ENCODE measurements at places on chromosomes 2 and 18.

GRCh38 chr2:191927991-191928390, 81.1 kb upstream of the CAVIN2 start:
- no peak for DNase-seq

- no peak for DNase-seq
Observed at GRCh38 chr18:6595666-6596065, 133.8 kb upstream of the ARHGAP28 start.

GRCh38 chr18:73258375-73259087, 390.7 kb upstream of the NETO1 start:
- DNase-seq, result no peak

- DNase-seq, result no peak
Observed at GRCh38 chr2:207040696-207041095, 101.4 kb downstream of the CPO start.

DNA sequence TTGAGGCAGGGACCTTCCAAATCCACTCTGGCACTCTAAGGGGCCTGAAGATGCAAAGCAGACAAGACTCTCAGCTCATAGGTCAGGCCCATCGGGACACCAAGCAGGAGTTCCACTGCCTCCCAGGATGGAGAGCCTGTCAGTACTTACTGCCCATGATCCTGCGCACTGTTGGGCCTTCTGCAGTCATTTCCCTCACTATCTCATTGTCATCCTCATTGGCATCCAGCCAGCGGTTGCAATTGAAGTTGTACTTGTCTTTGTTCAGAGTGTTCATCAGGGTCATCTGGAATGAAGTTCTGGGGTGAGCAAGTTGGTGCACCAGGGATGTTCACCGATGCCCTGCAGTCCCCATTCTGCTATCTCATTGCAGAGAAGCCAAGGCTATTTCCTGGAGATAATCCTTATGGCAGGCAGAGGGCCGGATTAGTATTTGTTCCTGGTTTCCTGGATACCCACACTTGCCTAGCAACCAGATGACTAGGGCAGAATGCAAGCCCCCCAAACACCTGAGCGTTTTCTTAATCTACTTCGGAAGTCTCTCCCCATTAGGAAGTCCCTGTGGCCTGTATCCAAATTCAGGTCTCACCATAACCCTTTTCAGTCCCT, 65.1 kb downstream of the LOXHD1 start:
- no peak for DNase-seq

GRCh38 chr2:116718451-116718850, 1096.0 kb upstream of the DDX18 start:
- DNase-seq, result no peak

GRCh38 chr2:150097901-150098531, 389.5 kb downstream of the RND3 start:
- no peak for DNase-seq

- DNase-seq, result no peak
Observed at GRCh38 chr18:4358618-4359017, 96.5 kb downstream of the DLGAP1 start.

GRCh38 chr2:88060907-88061275, 5.3 kb upstream of the KRCC1 start:
- DNase-seq, result no peak

GRCh38 chr2:232502511-232502910, 14.9 kb upstream of the ECEL1 start:
- DNase-seq, result no peak

DNA sequence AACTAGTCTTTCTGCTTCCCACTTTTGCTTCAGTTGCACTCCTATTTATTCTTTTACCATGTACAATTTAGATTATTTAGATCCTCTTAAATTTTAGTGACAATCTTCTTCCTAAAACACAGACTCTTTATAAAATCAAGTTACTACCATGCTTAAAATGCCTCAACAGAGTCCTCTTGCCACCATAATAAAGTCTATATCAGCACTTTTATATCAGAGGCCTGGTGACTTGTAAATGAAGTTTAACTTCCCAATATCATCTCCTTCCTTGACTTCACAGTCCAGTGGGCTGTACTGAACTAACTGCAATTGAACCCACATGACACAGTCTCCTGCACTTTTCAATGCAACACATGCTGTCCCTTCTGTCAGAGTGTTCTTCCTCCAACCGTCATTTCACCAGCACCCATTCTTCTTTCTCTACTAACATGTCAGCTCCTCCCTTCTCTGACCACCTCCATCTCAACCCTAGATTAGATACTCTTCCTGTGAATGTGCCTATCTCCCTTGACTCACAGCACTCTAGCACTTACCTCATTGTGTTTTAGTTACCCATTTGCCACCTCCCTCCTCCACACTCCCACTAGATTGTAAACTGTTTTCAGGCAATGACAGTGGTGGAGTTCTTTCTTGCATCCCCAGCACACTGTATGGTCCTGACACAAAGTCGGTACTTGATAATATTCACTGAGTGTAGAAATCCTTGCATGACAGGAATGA, 414.9 kb downstream of the SATB2 start:
- DNase-seq, result no peak

DNA sequence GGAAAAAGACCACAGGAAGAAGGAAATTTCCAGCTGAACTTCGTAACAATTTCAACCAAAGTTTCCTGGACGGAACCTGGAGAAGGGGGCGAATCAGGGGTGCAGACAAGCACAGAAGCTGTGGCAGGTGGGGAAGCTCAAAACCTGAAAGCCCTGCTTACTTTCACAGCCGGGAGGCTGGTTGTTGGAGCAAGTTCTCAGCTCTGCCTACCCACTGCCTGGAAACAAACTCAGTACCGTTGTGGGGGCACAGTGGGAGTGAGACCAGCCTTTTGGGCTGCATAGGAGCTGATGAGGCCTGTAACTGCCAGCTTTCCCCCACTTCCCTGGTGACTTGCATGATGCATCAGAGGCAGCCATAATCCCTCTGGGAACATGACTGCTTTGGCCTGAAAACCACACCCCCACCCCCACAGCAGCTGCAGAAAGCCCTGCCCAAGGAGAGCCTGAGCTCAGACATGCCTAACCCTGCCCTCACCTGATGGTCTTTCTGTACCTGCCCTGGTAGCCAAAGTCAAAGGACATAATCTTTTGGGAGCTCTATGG, 207.0 kb upstream of the VWC2L start:
- DNase-seq, result no peak

DNA sequence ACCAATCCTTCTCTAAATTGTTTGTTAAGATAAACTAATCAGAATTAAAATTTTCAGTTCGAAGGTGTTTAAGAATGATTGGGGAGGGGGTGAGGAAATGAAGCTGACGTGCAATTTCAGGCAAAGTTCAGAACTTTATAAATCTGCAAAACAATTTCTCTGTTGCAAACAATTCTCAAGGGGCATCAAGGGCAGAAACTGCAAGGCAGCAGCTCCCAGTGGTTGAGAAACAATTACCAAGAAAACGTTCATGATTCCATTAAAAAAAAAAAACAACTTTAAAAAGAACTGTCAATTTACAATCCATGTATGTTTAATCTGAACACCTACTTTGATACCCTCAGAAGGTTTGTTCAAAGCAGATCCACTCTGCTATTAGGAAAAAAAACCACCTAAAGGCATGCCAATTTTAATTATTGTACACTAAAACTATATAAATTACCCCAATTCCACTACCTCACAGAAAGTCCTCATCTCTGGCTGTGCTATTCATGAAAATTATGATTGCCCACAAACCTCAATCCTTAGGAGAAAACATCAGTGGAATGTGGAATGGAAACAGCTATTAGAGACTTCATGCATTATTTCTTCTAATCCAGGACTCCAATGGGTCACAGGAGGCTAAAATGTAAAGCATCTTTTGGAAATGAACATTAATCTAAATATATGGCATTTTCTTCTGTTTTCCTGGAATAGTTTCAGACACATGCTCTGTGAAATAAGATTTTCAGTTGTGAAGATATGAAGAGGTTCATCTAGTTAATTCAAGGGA, 119.9 kb upstream of the ACVR1C start:
- DNase-seq, result no peak

- no peak for DNase-seq
Observed at GRCh38 chr18:22342625-22343024, 75.1 kb downstream of the CTAGE1 start.

DNA sequence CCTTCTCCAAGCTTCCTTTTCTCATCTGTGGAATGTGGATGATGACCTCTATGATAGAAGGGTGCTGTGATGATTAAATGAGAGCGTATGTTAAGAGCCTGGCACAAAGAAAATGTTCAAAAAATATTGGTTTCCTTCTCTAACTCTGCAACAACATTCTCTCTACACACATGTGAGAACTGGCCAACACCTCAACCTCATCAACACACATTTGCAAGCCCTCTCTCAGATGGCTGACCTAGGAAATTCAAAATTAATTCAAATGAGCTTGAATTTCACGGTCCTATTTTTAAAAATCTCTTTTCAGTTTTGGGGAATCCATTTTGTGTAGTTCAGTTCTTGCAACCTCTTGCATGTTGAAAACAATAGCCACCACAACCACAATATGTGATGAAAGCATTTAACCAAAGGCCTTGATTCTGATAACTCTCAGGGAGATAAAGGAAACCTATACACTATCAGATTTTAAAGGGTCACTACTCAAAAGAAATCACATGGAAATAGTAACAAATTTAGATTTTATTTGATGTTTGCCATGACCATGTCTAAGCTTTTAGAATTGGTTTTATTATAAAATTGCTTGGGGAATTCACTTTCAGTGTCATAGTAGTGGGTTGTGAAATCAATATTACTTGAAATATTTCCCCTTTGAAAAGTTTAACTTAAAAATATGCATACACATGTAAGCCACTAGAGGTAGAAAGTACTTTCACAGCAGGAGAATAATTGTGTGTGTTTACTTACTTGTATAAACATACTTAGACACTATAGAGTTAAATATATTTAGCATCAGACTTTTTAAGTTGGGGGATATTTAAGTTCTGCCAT, 16.6 kb upstream of the NABP1 start:
- no peak for DNase-seq

GRCh38 chr18:58951986-58952702, 87.5 kb downstream of the ZNF532 start:
- no peak for DNase-seq

GRCh38 chr18:49811151-49811938, 2.0 kb downstream of the ACAA2 start:
- no peak for DNase-seq

DNA sequence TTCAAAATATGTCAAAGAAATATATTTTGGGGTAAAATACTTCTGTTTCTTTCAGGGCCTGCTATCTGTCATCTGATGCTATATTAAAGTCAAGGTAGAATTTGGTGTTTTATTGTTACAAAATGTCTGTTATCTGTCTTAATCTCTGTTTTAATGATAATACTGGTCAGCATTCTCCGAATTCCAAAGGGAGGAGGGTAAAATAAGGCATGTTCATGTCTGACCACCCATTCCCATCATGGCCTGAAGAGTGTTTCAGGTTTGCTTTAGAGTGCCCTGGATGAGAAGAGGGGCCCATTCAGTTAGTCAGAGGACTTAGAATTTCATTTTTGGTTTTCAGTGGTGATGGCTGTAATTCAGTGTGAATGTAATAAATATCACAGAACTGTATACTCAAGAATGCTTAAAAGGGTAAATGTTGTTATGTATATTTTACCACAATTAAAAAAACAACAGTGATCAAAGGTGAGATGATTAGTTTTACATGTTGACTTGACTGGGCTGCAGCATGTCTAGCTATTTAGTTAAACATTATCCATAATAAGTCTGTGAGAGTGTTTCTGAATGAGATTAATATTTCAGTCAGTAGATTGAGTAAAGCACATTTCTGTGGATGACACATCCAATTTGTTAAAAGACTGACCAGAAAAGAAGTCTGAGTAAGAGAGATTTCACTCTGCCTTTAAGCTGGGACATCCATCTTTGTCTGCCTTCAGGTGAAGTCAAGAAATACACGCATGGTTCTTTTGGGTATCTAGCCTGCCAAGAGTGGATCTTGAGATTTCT, 467.9 kb upstream of the SYT4 start:
- no peak for DNase-seq

DNA sequence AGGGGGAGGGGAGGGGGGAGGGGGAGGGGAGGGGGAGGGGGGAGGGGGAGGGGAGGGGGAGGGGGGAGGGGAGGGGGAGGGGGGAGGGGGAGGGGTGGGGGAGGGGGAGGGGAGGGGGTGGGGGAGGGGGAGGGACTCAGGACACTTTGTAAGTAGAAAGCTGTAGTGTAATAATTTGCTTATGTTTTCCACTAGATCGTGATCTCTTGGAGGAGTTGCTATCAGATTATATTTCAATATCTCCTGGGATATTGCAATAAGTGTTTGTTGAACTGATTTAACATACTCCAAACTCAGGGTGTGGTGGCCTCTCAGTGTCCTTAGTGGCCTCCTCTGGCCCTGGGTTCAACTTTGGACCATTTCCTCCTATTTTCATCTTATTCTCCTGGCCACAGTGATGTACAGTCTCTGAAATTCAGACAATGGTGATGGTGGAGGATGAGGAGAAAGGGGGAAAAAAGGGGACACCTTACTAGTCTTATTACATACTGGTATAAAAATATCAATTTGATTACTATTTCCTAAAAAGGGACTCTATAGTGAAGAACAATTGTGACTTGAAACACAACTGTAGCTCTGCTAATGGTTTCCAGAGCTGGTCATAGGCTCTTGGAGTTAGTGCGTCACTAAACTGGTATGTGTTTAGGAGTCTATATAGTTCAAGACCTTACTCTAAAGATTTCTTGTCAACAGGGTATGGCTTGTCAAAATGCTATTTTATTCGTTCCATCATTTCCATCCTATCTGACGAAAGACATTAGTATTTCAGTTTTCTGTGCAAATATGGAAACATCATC, 89.6 kb downstream of the DDX1 start:
- no peak for DNase-seq

- no peak for DNase-seq
Observed at GRCh38 chr2:215755641-215756345, 257.6 kb downstream of the MREG start.

DNA sequence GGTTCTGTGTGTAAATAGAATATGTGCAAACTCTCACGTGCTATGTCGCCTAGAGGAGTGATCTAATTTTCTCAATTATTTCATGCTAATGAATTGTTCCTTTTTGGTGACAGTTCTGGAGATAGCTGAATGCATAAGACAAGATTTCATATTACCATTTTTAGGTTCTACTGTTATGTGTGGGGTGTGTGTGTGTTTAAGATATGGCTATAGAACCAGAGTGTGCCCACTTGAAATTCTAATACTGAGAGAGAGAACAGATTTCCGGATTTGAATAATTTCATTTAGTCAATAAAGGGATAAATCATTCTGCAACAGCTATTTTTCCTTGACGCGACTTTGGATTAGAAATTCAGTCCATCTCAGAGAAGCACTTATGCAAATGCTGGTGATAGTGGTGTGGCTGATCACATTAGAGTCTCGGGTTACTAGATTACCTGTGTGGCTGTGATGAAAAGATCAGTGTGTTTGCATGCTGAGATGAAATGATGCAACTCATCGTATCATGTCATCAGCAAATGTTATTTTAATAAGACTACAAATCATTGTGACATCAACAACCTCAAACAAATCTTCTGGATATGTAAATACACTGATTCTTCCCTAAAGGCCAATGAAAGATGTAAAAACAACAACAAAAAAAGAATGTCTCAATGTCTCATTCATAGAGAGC, 415.9 kb downstream of the EPHA4 start:
- DNase-seq, result no peak

- no peak for DNase-seq
Observed at GRCh38 chr2:48169141-48169592, 262.9 kb upstream of the FBXO11 start.

GRCh38 chr2:77807531-77808215, 285.5 kb upstream of the LRRTM4 start:
- no peak for DNase-seq

Data from activated CD4-positive, alpha-beta T cell treated with anti-CD3 and anti-CD28 coated beads, Interleukin-2, amount 10 ng/mL, durations not matched to agents 24 days and 14 days (primary cell).